Spleen (tissue), 13 donors: ENCODE measurements at places on chromosomes 1 and 21. TPM values are rescaled to one million over a fixed set of nuclear protein-coding genes. Genes with fewer than 3 reads are reported as not detected.

Gene SMYD2
- 35.5 TPM for total RNA-seq

Gene C8B
- total RNA-seq, result not detected

Gene FCRLA
- total RNA-seq, result 59.9 TPM

Gene PALMD
- total RNA-seq, result 2.9 TPM

GRCh38 chr1:67367370-67368045, 59.8 kb downstream of the IL12RB2 start:
- no peak for DNase-seq
- no peak overlapping the region for H3K4me3 ChIP-seq
- H3K36me3 ChIP-seq, result no peaks in the 10 kb centered on the region
- no peaks in the 10 kb centered on the region for H3K27me3 ChIP-seq
- H3K4me1 ChIP-seq, result no peaks in the 10 kb centered on the region

DNA sequence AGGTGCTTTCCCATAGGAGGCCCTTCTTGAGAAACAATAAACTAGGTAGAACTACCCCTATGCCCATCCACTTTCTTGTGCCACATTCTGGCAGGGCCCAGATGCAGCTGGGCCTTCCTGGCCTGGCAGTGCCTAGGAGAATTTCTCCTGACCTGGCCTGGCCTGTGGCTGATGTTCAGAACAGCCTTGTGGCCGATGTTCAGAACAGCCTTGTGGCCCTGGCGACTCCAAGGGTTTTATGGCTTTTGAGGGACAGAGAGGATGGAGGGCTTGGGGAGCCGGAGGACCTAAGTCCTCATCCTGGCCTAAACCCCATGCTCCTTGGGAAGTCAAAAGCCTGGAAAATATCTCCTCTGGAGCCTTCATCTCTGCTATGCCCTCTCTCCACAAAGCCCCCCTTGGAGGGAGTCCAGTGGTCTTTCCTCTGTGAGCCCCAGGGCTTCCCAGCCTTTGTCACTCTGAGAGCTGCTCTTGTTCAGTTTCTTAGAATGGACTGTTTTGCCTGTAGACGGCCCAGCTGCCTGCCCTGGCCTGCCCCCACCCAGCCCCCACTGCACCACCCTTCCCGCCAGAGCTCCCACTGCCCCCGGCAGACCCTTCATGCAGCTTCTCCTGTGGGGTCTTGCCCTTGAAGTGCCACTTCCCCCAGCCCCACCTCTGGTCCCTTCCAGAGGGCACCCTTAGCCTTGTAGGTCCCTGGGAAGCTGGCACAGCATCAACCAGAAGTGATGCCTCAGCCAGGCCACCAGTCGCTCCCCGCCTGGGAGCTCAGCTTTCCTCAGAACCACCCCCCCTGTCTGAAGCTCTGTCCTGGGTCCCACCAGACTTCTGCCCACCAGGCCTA, 7.0 kb downstream of the GPR37L1 start:
- H3K4me1 ChIP-seq, result peaks cover 36% of the 10 kb centered on the region
- H3K27me3 ChIP-seq, result no peaks in the 10 kb centered on the region
- H3K36me3 ChIP-seq, result peaks cover 4% of the 10 kb centered on the region
- H3K27ac ChIP-seq, result no peak overlapping the region
- H3K4me3 ChIP-seq, result no peak overlapping the region

- no peaks in the 10 kb centered on the region for H3K4me1 ChIP-seq
- H3K27ac ChIP-seq, result no peak overlapping the region
- no peaks in the 10 kb centered on the region for H3K27me3 ChIP-seq
- no peaks in the 10 kb centered on the region for H3K36me3 ChIP-seq
- no peak for DNase-seq
These were observed 330.4 kb downstream of the KCNT2 start for GRCh38 chr1:196277860-196278259.

- H3K36me3 ChIP-seq, result no peaks in the 10 kb centered on the region
- peak; percentile 32 for DNase-seq
- no peaks in the 10 kb centered on the region for H3K27me3 ChIP-seq
- H3K27ac ChIP-seq, result no peak overlapping the region
- H3K4me3 ChIP-seq, result no peak overlapping the region
- H3K4me1 ChIP-seq, result no peaks in the 10 kb centered on the region
These were observed 22.0 kb downstream of the SYT6 start for GRCh38 chr1:114131526-114132220.

GRCh38 chr1:158177700-158178450, 2.8 kb upstream of the CD1D start:
- H3K27me3 ChIP-seq, result no peaks in the 10 kb centered on the region
- H3K27ac ChIP-seq, result peak overlapping the region; percentile 93
- peaks cover 52% of the 10 kb centered on the region for H3K4me1 ChIP-seq
- H3K36me3 ChIP-seq, result no peaks in the 10 kb centered on the region

- no peaks in the 10 kb centered on the region for H3K4me1 ChIP-seq
- no peak overlapping the region for H3K4me3 ChIP-seq
- no peak for DNase-seq
- H3K36me3 ChIP-seq, result no peaks in the 10 kb centered on the region
- H3K27me3 ChIP-seq, result no peaks in the 10 kb centered on the region
These were observed 308.5 kb downstream of the LTN1 start for GRCh38 chr21:28683982-28684752.

DNA sequence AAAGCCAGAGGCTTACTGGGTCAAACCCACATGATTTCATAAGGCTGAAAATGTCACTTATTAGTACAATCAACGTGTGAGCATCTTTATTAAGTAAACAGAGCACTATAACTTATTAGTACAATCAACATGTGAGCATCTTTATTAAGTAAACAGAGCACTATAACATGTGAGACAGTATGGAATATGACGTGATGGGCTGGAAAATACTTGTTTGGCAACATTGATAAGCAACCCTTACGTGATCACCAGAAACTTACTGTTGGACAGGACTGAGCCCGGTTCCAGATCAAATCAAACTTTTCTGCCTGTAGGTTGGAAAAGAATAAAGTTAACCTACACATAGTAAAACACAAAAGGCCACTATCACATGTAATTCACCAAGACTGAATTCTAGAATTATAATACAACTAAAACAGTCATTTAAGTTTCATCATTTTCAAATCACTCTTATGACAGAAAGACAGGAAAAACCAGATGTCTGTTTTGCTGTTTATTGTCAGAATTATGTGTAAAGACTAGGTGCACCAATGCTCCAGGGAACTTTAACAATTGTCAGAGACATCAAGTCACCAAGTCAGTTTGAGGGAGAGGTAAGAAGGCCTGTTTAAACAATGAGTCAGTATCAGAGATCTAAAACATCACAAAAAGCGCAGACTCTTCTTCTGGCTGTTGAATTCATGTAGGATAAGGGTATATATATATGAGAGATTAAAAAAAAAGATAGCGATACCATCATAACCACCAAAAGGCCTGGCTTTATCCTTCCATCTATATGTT, 15.7 kb downstream of the ATPAF1 start:
- H3K4me3 ChIP-seq, result no peak overlapping the region
- no peak overlapping the region for H3K27ac ChIP-seq
- no peaks in the 10 kb centered on the region for H3K4me1 ChIP-seq
- no peak for DNase-seq

- H3K36me3 ChIP-seq, result no peaks in the 10 kb centered on the region
- peaks cover 7% of the 10 kb centered on the region for H3K4me1 ChIP-seq
- no peak overlapping the region for H3K4me3 ChIP-seq
- no peak for DNase-seq
These were observed 231.0 kb downstream of the RERE start for GRCh38 chr1:8586438-8586837.

- DNase-seq, result no peak
- no peaks in the 10 kb centered on the region for H3K4me1 ChIP-seq
- no peaks in the 10 kb centered on the region for H3K27me3 ChIP-seq
- no peak overlapping the region for H3K27ac ChIP-seq
- no peaks in the 10 kb centered on the region for H3K36me3 ChIP-seq
These were observed 9.4 kb upstream of the FMO3 start for GRCh38 chr1:171081314-171081753.

DNA sequence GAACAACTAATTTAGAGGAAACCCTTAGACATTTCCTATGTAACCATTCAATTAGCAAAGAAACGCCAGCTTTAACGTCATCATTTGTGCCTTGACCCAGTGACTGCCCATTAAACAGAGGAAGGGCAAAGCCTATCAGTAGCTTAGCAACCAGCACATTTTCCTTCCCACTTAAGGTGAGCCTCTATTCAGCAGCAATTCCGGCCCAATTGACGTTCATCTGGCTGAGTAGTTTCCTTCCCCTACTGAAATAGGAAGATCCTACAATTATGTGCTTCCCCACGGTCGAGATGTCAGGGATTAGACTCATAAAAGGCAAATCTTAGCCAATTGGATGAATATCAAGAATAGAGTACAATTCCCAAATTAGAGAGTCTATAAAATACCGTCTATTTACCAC, 482.1 kb upstream of the ADAMTS5 start:
- no peaks in the 10 kb centered on the region for H3K36me3 ChIP-seq
- H3K27me3 ChIP-seq, result no peaks in the 10 kb centered on the region
- H3K27ac ChIP-seq, result peak overlapping the region; percentile 55
- no peak for DNase-seq
- peak overlapping the region; percentile 61 for H3K4me3 ChIP-seq
